ENCODE measurements at places on chromosomes 6 and 20. TPM values are rescaled to one million over a fixed set of nuclear protein-coding genes. Genes with fewer than 3 reads are reported as not detected.

DNA sequence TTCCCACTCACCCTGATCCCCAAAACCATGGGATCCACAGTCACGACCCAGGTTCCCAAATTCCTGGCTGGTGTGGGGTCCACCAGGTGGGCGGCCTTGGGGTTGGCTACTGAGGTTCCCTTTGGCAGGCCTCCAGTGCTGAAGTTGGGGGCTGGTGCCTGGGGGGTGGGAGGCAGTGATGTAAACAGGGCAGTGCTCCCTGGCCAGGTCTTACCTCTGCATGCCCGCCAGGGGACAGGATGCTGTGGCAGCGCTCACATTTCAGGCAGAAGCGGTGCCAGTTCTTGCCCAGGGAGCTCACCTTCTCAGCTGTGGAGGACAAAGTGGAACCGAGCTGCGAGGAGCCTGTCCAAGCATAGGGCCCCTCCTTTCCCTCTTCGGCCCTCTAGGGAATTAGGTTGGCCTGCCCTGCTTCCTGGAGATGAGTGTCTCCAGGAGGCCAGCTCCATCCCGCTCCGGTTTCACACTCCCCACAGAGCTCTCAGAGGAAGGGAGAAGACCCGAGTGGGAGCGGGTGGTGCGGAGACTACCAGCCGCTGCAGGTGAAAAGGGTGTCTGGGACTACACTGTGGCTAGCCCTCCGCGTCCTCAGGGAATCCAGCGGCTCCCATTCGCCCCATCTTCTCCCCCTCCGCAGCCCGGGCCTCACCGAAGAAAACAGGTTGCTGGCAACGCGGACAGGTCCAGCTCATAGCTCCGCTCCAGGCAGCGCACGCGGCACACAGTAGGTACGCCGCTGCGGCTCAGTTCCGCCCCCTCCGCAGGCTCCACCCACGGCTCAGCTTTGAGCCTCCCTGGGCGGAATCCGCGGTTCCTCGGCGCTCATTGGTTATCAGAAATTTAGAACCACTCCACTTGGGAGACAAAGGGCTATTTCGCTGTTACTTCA is at the start of gene CRIP3:
Gene CRIP3 (minus strand): TSS at position 726 of the 889 bp plus-strand sequence. CDS start 34 bp downstream, at position 692.
- no peaks in the 10 kb centered on the region for H3K36me3 ChIP-seq
- H3K27ac ChIP-seq, result no peak within 1 kb of the TSS
- peaks cover 15% of the 10 kb centered on the region for H3K4me1 ChIP-seq
- no peaks in the 10 kb centered on the region for H3K27me3 ChIP-seq
- H3K4me3 ChIP-seq, result peak within 1 kb of the TSS; percentile 50
- DNase-seq, result peak; percentile 59

DNA sequence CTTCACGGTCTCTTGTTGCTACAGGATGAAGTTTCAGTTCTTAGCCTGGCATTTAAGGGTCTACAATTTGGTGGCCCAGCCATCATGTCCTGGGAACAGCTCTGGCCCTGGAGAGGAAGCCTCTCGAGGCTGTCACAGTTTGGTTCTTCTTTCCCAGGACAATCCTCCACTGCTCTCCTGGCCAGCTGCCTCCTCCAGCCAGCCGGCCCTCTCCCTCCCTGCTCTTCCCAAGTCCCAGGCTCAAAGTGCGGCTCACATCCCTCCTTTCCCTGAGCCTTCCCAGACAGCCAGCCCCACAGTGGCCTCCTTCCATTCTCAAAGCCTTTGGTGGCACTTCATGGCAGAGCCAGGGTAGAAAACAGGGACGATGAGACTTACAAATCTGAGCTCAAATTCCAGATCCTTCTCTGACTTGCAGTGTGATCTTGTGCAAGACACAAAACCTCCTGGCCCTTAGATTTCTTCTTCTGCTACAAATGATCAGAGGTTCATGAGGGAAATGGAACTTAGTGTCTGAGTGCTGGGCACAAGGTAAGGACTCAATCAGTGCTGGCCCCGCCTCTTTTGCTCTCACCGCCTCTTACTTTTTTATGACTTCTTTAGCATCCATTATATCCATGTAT is 223.8 kb upstream of the ECI2 start:
- no peaks in the 10 kb centered on the region for H3K36me3 ChIP-seq

DNA sequence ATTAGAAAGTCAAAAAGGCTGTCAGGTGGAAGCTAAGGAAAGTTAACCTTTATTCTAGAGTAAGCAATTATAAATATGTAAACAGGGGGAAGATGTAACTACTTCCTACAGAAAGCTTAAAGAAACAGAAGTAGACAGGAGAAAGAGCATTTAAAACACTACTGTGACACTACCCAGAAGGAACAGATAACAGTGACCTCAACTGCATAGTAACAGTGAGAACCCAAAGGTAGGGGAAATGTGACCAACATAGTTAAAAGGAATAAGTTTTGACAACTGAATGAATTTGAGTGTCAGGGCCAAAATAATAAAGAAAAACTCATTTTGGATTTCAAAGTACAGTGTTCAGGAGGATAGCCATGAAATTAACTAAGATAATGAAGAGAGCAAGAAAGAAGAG is 43.5 kb downstream of the IBTK start:
- no peak overlapping the region for H3K4me3 ChIP-seq
- no peaks in the 10 kb centered on the region for H3K27me3 ChIP-seq
- peaks cover 9% of the 10 kb centered on the region for H3K36me3 ChIP-seq
- no peak for DNase-seq
- H3K27ac ChIP-seq, result no peak overlapping the region

NKAPL gene
- not detected for total RNA-seq

DNA sequence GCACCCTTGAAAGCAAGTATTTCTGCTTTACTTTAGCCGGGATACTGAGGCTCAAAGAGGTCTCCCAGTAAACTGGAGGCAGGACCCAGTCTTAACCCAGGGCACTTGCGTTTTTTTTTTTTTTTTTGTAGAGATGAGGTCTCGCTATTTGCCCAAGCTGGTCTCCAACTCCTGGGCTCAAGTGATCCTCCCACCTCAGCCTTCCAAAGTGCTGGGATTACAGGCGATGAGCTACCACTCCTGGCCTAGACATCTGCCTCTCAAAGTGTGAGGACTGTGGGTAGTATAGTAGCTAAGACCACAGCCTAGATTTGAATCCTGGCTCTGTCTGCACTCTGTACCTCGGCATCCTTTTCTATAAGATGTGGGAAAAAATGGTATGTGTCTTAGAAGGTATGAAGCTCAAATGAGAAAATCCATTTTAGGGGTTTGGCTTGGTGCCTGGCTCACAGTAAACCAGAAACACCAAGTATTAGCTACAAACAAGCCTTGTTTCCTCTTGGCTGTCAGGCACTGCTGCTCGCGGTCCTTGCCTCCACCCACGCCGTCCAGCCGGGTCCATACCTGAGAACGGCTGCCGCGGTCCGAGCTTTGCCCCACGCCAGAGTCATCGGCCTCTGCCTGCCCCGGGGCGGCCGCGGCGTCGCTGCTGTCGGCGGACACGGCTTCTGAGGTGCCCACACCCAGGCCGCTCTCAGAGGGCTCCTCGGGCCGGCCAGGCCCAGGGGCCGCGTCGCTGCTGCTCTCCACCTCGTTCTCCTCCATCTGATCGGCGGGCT is 1.2 kb downstream of the ZNF335 start:
- no peaks in the 10 kb centered on the region for H3K27me3 ChIP-seq
- H3K27ac ChIP-seq, result peak overlapping the region; percentile 98
- H3K36me3 ChIP-seq, result 0 out of 2 replicates have a peak, but pooled peaks cover 5% of the 10 kb centered on the region
- peak; percentile 25 for DNase-seq
- peak overlapping the region; percentile 79 for H3K4me3 ChIP-seq

GSTA4 gene
- total RNA-seq, result 3.4 TPM

GRCh38 chr20:37776049-37776448 is 82.2 kb downstream of the CTNNBL1 start:
- H3K27ac ChIP-seq, result no peak overlapping the region
- no peak for DNase-seq
- H3K27me3 ChIP-seq, result no peaks in the 10 kb centered on the region
- H3K4me1 ChIP-seq, result no peaks in the 10 kb centered on the region
- H3K36me3 ChIP-seq, result no peaks in the 10 kb centered on the region

- H3K27me3 ChIP-seq, result no peaks in the 10 kb centered on the region
- no peak overlapping the region for H3K27ac ChIP-seq
- no peak for DNase-seq
- peaks cover 15% of the 10 kb centered on the region for H3K4me1 ChIP-seq
- H3K36me3 ChIP-seq, result no peaks in the 10 kb centered on the region
- no peak overlapping the region for H3K4me3 ChIP-seq
Observed at GRCh38 chr6:73036689-73037088, 188.6 kb downstream of the KHDC1L start.

GRCh38 chr6:155534678-155535077 is 79.0 kb upstream of the NOX3 start:
- no peak for DNase-seq
- peaks cover 4% of the 10 kb centered on the region for H3K4me1 ChIP-seq
- no peaks in the 10 kb centered on the region for H3K27me3 ChIP-seq

CTSZ gene
- total RNA-seq, result 184 TPM

GRCh38 chr6:27088068-27088467 is 159.4 kb upstream of the PRSS16 start:
- no peak overlapping the region for H3K27ac ChIP-seq
- no peaks in the 10 kb centered on the region for H3K27me3 ChIP-seq
- no peak overlapping the region for H3K4me3 ChIP-seq
- no peaks in the 10 kb centered on the region for H3K36me3 ChIP-seq
- H3K4me1 ChIP-seq, result peaks cover 5% of the 10 kb centered on the region

BPIFB4 gene
- total RNA-seq, result not detected

GRCh38 chr6:35024551-35025054 is 116.5 kb downstream of the TCP11 start:
- H3K27ac ChIP-seq, result peak overlapping the region; percentile 91
- peaks cover 34% of the 10 kb centered on the region for H3K4me1 ChIP-seq
- H3K27me3 ChIP-seq, result no peaks in the 10 kb centered on the region
- no peak overlapping the region for H3K4me3 ChIP-seq

DNA sequence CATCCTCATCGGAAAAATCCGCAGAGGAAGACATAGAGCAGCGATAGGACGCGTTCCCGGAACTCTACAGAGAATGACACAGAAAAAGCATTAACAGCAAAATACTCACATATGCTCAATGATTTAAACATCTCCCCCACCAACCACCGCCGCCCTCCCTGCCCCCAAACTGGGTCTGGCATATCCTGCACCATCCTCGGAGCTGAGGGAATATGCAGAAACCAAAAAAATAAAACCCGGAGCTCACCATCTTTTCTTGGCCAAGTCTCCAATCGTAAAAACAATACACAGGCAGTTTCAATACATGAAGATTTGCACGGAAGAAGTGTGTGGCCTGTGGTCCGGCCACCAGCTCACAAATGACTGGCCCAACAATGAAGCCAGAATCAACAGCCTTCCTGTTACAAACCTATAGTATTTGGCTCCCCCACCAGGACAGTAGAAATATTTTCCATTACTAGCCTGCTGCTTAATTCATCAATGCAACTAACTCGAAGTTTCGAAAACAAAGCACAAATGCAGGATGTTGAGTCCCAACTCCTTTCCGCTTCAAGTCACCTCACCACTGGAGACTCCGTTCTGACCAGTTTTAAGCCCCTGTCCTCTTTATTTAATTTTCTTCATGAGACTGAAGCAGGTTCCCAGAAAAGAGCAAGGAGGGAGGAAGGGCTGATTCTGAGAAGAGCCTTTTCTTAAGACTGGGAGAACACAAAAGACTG is 103.2 kb upstream of the BEND6 start:
- H3K27me3 ChIP-seq, result no peaks in the 10 kb centered on the region
- peaks cover 43% of the 10 kb centered on the region for H3K4me1 ChIP-seq
- peak overlapping the region; percentile 88 for H3K27ac ChIP-seq
- 0 out of 2 replicates have a peak, but pooled peaks cover 3% of the 10 kb centered on the region for H3K36me3 ChIP-seq

- no peak for DNase-seq
- peaks cover 43% of the 10 kb centered on the region for H3K4me1 ChIP-seq
- no peak overlapping the region for H3K27ac ChIP-seq
- H3K27me3 ChIP-seq, result no peaks in the 10 kb centered on the region
- no peak overlapping the region for H3K4me3 ChIP-seq
Observed at GRCh38 chr20:44405257-44405656, 49.8 kb downstream of the HNF4A start.

- H3K4me3 ChIP-seq, result no peak overlapping the region
- no peaks in the 10 kb centered on the region for H3K27me3 ChIP-seq
- DNase-seq, result no peak
Observed at GRCh38 chr6:19812512-19813119, 24.6 kb upstream of the ID4 start.

- H3K27me3 ChIP-seq, result no peaks in the 10 kb centered on the region
- no peak overlapping the region for H3K27ac ChIP-seq
- DNase-seq, result no peak
- no peak overlapping the region for H3K4me3 ChIP-seq
- H3K36me3 ChIP-seq, result no peaks in the 10 kb centered on the region
- no peaks in the 10 kb centered on the region for H3K4me1 ChIP-seq
Observed at GRCh38 chr6:131042664-131043063, 20.4 kb downstream of the EPB41L2 start.

DNA sequence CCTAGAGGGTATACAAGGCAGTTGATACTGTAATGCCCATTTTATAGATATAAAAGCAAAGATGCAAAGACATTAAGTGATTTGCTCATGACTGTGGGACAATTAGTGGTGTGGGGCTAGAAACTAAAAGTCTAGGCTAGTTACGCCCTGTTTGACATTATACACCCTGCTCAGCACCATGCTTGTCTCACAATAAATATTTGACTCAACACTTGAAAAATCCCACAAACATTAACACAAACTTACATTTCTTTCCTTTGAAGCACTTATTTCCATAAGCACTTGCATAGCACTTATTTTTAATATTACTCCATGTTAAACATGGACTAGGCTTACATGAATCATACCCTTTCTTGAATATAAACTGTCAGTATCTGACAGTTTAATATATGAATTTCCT is 36.5 kb upstream of the SNRPB2 start:
- no peak overlapping the region for H3K4me3 ChIP-seq
- H3K36me3 ChIP-seq, result no peaks in the 10 kb centered on the region
- H3K27ac ChIP-seq, result no peak overlapping the region
- no peaks in the 10 kb centered on the region for H3K4me1 ChIP-seq
- no peak for DNase-seq

ADGB gene
- total RNA-seq, result not detected

DNA sequence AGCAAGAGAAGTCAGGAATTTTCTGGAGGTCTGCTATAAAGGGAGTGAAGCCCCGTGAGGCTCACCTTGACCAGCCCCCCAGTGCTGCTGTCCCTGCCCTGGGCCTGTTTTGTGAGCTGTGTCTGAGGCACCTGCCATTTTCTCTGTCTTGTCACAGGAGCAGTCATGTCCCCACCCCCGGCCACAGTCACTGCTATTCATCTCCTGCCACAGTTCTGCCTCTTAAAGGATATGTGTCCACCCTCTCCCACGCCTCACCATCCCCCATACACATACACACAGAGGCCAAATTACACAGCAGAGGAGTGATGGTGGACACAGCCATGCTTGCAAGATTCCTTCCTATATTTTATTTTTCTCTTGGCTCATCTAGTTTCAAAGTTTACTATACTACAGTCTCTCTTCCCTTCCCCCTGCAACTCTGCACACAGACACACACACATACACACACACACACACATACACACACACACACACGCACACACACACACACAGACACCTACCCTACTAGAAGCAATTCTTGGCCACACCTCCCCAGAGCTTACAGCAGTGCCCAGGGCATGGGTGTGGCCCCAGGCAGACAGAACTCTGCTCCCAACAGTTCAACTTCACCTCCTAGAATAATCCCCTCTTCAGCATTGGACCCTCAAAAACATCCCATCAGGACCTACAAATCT is 68.7 kb upstream of the TAB2 start:
- H3K4me1 ChIP-seq, result 0 out of 2 replicates have a peak, but pooled peaks cover 8% of the 10 kb centered on the region
- H3K4me3 ChIP-seq, result no peak overlapping the region
- no peak overlapping the region for H3K27ac ChIP-seq
- peak; percentile 14 for DNase-seq
- no peaks in the 10 kb centered on the region for H3K36me3 ChIP-seq
- H3K27me3 ChIP-seq, result no peaks in the 10 kb centered on the region

TMEM244 gene
- total RNA-seq, result not detected

GZF1 gene
- 8.1 TPM for total RNA-seq

MBOAT1 gene
- 19.7 TPM for total RNA-seq

- H3K36me3 ChIP-seq, result peaks cover 73% of the 10 kb centered on the region
- peaks cover 93% of the 10 kb centered on the region for H3K4me1 ChIP-seq
- no peak for DNase-seq
- no peaks in the 10 kb centered on the region for H3K27me3 ChIP-seq
- H3K4me3 ChIP-seq, result no peak overlapping the region
Observed at GRCh38 chr6:47247227-47247797, 62.4 kb downstream of the TNFRSF21 start.
